ENCODE measurements at places on chromosomes 12 and 14. TPM values are rescaled to one million over a fixed set of nuclear protein-coding genes. Genes with fewer than 3 reads are reported as not detected.

MSI1 gene
- not detected for total RNA-seq

BIN2 gene
- total RNA-seq, result not detected

PMCH gene
- not detected for total RNA-seq

SART3 gene
- 29.7 TPM for total RNA-seq

ZNF140 gene
- total RNA-seq, result 8.2 TPM

GLI1 gene
- total RNA-seq, result 1.4 TPM

TMEM119 gene
- 7.2 TPM for total RNA-seq

KLRF1 gene
- total RNA-seq, result 0.35 TPM

NOVA1 gene
- 6.6 TPM for total RNA-seq

CD163L1 gene
- total RNA-seq, result 0.29 TPM

ACACB gene
- 0.86 TPM for total RNA-seq

OAS2 gene
- total RNA-seq, result 1.2 TPM

WNT1 gene
- total RNA-seq, result not detected

MYBPC1 gene
- not detected for total RNA-seq

FOXM1 gene
- 43.2 TPM for total RNA-seq

CEBPE gene
- not detected for total RNA-seq

C12orf54 gene
- total RNA-seq, result not detected

PRH2 gene
- not detected for total RNA-seq

CISTR gene
- not detected for total RNA-seq

CLEC4A gene
- total RNA-seq, result not detected

APOLD1 gene
- total RNA-seq, result 7.6 TPM

TAS2R50 gene
- total RNA-seq, result not detected

TAS2R8 gene
- total RNA-seq, result not detected

B4GALNT3 gene
- total RNA-seq, result not detected

GPR132 gene
- total RNA-seq, result not detected

DPY19L2 gene
- total RNA-seq, result 1.4 TPM

PHLDA1 gene
- total RNA-seq, result 41.8 TPM

KRT85 gene
- not detected for total RNA-seq

PIANP gene
- total RNA-seq, result not detected

ATG2B gene
- total RNA-seq, result 12.8 TPM

GLIPR1L2 gene
- 0.18 TPM for total RNA-seq

KERA gene
- total RNA-seq, result not detected
